ENCODE measurements at places on chromosomes 2 and 18.
A peak's percentile ranks its signal among the peaks of the same experiment; 100 is the strongest.

GRCh38 chr2:8714283-8714682, 32.4 kb downstream of the ID2 start:
- no peak for DNase-seq

GRCh38 chr2:226118471-226119429, 680.9 kb downstream of the IRS1 start:
- DNase-seq, result peak; percentile 16

GRCh38 chr2:170895023-170895757, 33.9 kb upstream of the GORASP2 start:
- DNase-seq, result no peak

- no peak for DNase-seq
Measured at GRCh38 chr18:59874166-59874565, 25.6 kb upstream of the PMAIP1 start.

- no peak for DNase-seq
Measured at GRCh38 chr2:150479075-150479915, 8.2 kb downstream of the RND3 start.

- DNase-seq, result no peak
Measured at GRCh38 chr18:42281851-42282250, 326.8 kb downstream of the PIK3C3 start.

- DNase-seq, result no peak
Measured at GRCh38 chr2:30218814-30219213, 12.5 kb upstream of the LBH start.

DNA sequence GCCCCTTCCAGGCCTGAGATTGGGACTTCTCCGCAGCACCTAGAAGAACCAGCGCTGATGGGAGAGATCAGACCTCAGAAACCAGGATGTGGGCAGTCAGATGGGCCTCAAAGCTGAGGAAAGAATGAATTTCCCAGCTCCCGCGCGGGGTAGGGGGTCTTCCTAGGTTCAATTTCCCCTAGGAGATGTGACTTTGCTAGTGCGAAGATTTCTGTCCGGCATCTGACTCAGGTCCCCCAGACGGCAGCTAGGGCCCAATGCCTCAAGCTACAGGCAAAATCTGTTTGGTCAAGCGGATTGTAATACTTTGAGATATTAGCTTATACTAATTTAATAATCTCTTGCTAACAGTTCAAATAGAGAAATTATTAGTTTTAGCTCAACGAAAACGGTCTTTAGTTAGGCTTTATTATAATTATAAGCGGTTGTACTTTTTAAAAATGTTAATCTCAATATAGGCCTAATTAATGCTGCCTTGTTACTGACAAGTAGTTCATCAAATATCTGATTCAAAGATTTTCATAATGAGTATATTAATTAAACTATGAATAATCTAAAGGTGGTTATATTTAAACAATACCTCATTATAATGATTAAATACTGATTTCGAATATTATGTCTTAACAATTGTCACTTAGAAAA, 5.8 kb downstream of the DLX1 start:
- DNase-seq, result no peak

DNA sequence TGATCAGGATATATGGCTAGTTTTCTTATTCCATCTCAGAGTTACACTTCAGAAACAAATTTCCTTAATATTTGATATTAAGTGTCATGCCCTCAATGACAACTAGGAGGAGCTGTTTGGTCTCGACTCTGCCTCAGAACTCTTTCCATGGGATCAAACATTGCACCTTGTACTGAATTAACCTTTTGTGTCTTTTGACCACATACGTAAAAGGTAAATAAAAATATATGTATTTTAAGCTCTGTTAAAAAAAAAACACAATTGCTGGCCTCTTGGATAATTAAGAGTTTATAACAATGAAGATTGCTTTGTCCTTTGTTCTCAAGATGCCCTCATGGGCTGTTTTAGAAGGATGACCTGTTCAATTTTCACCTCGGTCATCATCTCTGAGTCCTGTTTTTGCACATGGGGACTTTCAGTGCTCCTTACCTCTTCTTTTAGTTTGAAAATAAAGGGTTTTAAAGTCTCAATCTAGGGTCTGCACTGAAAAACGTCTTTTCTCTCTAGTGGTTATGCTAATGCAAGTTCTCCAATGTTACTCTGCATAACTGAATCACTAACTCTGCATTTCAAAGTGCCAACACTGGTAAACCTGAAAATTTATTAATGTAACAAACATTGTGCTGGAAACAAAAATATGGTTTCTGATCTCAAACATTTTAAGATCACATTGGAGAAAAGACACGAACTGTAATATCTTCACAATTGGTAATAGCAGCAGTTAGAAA, 18.8 kb upstream of the FN1 start:
- DNase-seq, result no peak

DNA sequence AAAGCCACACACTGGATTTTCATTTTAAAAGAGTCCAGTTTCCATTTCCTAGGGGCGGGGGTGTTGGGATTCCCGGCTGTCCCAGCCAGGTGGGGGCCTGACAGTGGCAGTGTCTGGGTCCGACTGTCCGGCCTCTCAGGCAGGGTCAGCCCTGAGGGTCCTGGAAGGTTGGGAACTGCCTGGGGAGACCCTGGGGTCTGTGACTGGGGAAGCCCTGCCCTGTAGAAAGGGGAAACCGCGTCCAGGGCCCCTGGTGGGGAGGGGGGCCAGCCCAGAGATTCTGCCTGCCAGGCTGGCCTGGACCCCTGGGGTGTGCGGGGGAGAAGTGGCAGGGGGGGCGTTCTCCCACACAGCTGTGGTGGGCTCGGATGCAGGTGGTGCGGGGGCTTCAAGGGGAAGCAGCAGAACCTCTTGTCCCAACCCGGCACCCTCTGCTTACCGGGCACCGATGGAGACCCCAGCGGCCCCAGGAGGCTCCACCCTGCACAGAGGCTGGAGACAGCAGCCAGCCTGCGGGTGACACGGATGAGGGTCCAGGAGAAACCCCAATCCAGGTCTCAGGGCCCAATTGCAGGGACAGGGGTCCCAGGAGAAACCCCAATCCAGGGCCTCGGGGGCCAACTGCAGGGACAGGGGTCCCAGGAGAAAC, 4.9 kb downstream of the RTP5 start:
- no peak for DNase-seq

- DNase-seq, result no peak
Measured at GRCh38 chr18:36284268-36284667, 13.2 kb upstream of the FHOD3 start.

GRCh38 chr2:24231461-24231881, 56.6 kb downstream of the FAM228A start:
- DNase-seq, result no peak

GRCh38 chr2:126302043-126302442, 353.9 kb upstream of the GYPC start:
- DNase-seq, result no peak

DNA sequence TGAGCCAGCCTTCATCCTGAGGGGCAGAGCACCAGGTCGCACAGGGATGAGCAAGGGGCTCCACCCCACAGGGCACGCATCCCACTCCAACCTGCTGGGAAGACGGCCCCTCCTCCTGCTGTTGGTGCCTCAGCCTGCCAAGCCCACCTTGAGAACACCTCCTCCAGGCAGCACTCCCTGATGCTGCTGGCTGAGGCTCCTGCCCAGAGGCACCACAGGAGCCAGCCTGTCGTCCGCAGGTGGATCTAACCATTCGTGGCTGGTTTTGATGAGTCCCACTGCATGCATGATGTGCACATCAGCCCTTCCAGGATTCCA, 58.4 kb downstream of the BIN1 start:
- no peak for DNase-seq

DNA sequence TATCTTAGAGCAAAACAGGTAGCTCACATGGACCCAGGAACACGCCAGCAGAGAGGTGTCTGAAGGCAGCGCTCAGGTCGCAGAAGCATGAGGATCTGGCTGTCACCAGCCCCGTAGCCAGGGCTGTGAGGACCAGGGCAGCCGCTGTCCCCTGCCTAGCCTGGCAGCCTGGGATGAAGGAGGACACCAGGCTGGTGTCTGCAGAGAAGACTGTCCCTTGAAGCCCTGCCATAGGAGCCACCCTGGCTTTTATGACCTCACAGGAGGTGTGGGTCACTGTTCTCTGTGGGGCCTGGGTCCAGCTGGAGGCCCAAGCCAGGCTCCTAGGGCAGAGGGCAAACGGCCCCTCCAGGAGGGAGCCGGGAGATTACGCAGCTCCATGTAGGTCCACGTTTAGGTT, at the start of gene SPATA3:
Gene SPATA3 (plus strand): TSS at position 301 of the 400 bp plus-strand sequence. CDS start 113 bp downstream, outside the sequence.
- no peak for DNase-seq

DNA sequence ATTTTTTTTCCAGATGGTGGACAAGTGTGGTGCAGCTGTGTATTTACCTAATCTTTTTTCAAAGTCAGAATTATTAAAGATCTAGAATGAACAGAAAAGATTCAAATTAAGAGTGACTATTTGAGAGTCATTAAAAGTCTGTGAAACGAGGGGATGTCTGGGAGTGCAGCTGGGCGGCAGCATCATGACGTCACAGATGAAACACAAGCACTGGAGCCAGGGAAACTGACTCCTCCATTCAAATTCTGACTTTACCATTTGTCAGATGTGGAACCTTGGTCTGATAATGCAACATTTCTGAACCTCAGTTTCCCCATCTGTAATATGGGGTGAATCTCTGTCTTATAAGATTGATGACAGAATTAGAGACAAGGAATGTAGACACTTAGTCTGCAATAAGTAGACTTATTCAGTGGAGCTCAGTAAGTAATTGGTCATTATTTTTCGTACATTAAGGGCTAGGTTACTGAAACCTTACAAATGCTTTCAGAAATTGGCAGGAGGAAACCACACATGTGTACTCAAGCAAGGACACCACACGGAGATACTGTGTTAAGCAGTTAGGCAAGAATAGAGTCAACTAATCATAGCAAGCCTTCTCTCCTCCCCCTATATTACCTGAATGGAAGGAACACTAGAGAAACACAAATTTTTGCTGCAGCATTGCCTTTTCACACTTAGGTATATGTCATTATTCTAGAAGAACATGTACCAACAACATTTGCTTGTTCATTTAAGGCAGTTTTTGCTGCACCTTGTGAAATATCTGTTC, 27.8 kb upstream of the CXXC1 start:
- no peak for DNase-seq

DNA sequence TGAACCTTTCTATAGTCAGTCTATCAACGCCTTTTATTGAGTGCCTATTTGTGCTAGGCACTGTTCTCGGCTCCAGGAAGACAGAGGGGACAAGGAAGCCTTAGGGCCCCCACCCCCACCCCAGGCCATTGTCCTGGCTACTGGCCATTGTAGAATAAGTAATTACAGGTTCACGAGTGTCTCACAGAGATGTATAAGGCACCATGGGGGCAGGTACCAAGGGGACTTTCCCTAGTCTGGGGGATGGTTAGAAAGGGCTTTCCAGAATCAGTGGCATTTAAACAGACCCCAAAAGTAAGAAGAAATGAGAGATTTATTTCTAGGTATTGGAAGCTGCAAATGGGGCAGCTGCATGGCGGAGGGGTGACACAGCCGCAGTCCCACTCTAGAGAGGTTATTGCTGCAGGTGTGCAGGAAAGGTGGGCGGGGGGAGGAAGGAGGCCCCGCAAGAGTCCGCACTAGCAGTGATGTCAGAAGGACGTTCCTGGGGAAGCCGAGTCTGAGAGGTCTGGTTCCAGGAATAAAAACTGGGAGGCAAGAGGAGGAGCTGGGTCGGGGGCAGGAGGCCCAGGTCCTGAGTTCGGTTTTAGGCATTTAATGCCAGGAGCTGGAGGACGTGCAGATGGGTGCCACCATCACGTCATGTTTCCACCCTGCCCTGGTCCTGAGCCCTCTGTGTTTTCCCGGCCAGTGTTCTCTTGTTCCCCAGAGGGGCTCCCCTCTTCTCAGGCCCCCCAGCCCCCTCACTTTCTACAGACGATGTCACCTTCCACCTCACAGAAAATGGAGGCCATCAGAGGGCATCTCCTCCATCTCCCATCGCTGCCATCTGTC, 30.5 kb downstream of the FOSL2 start:
- no peak for DNase-seq

Data from bone marrow (tissue), 2 donors.